ENCODE measurements at places on chromosomes 5 and 9.

DNA sequence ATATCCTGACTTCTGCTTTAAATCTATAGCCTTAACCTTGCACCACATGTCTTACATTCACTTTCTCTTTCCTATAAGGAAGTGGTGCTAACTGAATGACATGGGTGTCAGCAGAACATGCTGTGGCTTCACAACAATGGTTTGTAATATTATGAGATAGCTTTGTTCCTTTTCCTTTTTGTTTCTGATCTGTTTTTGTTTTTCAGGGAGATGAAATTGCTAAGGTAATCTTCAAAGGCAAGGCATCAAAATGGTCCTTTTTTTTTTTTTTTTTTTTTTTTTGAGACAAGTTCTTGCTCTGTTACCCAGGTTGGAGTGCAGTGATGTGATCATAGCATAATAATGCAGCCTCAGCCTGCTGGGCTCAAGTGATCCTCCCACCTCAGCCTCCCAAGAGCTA, 53.6 kb upstream of the RANBP6 start:
- no peak for DNase-seq

GRCh38 chr5:135642934-135643333, 64.1 kb upstream of the CXCL14 start:
- peak; percentile 36 for DNase-seq

DNA sequence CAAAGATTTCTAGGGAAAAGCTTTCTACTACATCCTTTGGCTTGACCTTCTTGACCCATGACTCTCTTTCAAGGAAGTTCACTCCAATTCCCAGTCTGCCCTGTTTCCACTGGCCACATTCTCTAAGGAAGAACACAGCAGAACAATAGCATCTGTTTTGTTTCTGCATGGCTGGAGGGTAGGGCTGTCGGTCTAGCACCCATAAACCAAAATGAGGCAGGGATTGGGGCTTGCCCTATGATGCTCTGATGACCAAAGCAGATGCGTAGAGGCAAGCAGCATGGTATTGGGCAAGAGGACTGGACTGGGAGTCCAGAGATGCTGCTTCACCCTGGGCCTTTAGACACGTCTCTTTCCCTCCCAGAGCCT, 24.1 kb downstream of the GOLGA2 start:
- no peak for DNase-seq

- peak; percentile 51 for DNase-seq
Measured at GRCh38 chr9:70407081-70407503, 7.4 kb downstream of the KLF9 start.

Data from SJSA1 (cell line).